Pulmonary artery endothelial cell (primary cell): ENCODE measurements at places on chromosomes 6 and 20.

DNA sequence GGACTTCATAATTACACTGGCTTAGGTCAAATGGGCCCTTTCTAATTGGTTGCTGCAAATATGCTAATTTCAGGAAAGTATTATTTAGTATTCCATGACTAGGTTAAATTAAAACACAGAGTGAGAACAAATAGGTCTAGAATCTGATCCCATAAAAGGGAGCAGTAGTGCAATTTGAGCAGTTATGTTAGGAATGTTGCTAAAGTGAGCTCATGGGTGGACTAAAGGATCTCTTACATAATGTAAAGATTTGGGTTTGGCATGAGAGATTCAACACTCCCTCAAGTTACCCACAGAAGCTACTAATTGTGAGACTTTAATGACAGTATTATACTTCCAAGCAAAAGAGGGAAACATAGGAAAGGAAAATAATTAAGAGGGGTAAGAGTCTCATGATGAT is 109.1 kb downstream of the C6orf58 start:
- DNase-seq: no peak

DNA sequence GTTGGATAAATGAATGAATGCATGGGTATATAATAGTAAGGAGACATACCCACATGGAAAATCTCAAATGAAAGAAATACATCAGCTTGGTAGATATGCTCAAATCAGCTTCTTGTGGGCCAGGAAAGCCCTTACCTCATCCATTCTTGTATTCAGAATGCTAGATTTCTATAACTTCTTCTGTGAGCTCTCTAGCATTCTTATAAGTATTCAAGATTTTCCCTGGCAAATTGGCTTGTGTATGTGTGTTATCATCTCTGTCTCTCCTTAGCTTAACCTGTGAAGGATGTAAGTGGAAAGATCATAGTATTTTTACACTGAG is 100.8 kb downstream of the OR2B2 start:
- DNase-seq: no peak

GRCh38 chr6:138086573-138087196 is 20.5 kb downstream of the PERP start:
- no peak for DNase-seq

DNA sequence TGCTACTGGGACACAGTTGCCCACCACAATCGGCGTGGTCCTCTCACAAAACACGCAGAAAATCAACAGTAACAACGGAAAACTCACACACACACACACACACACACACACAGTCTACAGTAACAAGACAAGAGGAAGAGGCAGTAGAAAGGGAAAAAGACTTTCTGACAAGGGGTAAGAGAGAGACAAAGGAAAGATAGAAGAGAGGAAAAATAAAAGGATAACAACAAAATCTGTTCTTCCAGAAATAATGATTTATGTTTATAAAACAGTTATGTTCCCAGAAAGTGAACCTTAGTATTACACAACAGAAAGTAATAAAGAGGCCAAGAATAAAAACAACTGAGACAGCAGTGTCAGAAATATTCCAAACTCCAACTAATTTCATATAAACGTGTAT is 2.9 kb downstream of the RANBP9 start:
- no peak for DNase-seq

DNA sequence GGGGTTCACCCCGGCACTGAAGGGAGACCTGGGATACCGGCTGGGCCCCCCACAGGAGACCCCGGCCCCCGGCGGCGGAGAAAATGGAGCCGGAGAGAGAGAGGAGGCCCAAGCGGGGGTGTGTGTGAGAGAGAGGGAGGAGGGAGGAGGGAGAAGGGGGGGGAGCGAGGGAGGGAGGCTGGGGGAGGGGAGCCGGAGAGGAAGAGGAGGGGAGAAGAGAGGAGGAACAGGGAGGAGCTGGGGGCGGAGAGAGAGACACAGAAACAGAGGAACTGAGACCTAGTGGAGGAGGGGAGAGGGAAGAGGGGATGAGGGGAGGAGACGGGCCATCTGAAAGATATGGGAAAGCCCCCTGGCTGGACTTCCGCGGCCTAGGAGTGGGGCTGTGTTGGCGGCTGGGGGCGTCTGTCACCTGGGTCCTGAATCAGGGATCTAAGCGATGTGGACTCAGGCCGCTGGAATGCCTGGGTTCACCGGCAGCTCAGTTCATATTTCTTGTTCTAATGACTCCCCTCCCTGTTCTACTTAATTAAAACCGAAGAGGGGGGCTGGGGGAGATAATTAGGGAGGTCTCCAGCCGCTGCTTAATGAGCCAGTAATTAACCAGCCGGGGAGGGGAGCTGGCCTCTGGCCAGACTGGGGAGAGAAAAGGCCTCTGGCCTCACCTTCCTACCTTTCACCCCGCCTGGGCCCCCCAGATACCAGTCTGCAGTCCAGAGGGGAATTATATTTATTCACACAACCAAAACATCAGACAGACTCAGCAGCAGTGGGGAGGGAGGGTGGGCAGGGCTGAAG is at the start of gene PBX2:
Gene PBX2 (minus strand): TSS at position 149 of the 798 bp plus-strand sequence. CDS start 287 bp downstream, outside the sequence.
- DNase-seq: peak; percentile 85

GRCh38 chr6:43812850-43813578 is 43.0 kb downstream of the VEGFA start:
- no peak for DNase-seq

GRCh38 chr6:114989279-114989964 is 646.6 kb upstream of the HS3ST5 start:
- no peak for DNase-seq

DNA sequence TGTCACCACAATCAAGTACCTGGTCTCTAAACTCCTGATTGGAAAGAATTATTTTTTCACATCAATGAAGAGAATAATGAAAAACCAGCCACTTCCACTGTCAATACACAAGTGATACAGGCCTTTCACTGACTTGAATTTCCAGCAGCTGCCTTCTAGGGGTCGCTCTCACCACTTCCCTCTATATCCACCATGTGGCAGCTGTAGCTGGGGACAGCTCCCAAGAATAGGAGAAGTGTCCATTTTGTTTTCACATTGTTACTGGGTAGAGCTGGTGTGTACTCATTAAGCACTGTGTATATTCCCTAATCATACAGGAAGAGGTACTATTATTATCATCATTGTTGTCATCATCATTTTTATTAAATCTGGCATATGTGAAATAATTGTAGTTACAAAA is 438.4 kb upstream of the SPTLC3 start:
- no peak for DNase-seq

DNA sequence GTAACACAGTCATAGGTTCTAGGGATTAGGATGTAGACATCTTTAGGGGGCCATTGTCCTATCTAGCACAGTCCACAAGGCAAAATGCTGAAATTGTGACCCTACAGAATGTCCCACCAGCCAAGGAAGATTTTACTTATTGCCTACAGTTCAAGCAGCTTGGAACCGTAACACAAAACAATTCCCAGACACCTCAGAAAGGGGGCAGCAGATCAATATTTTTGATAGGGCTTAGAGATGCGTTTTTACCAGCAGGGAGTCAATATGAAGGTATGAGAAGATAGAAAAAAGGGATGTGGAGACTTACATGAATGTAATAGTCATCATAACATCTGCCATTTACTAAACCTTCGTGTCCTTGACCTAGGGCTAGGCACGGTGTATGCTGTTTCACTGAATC is 81.0 kb downstream of the TMEM170B start:
- no peak for DNase-seq

DNA sequence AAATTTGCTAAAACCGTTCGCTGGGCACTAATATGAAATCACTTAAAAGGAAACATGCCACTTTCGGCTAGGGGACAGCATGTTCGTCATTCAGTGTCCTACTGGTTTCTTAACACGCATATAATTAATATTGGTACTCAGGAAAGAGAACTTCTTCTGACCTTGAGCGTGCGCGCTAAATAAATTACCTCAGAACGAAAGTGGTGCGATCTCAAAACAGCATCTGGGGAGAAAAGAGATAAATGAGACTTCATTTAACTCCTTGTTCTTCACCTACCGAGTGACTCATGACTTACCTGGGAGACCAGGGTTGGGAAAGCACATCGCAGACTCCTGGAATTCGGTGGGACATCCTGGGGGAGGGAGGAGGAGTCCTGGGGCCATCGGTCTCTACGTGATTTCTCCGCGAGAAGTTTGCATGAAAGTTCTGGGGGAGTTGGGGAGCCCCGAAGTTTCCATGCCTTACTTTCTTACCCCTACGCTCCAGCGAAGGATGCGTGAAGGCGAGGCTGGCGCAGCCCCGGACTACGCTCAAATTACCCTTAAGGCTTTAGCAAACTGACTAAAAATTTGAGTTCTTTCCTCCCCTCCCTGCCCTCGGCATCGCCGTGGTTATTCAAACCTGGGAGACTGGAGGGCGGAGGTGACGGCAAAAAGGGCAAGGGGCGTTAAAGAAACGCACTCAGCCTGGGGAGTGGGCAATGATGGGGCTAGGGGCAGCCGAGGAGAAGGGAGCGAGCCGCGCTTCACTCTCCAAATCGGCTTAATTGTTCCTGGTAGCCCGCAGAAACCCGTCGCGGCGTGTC is 1.1 kb upstream of the BEND6 start:
- DNase-seq: no peak

DNA sequence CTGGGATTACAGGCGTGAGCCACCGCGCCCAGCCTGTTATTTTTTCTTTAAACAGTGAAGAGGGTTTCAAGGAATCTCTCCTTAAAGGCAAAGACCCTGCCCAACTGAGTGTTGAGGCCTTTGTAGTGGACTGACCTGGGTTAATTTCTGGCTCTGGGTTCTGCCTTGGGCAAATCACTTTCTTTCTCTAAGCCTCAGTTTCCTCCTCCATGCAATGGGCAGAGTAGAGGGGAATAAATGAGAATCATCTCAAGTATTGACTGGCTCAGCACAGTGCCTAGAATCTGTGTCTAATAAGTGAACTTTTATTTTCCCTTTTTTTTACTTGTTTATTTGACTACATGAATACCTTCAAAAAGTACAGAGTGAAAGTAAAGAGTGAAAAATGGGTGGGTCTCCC is 31.0 kb upstream of the SLC9A8 start:
- DNase-seq: no peak

GRCh38 chr6:4644996-4645395 is 131.2 kb upstream of the CDYL start:
- DNase-seq: no peak

- no peak for DNase-seq
Observed at GRCh38 chr20:19253916-19254820, 41.7 kb downstream of the SLC24A3 start.

- no peak for DNase-seq
Observed at GRCh38 chr6:133236932-133237331, 4.2 kb upstream of the EYA4 start.

DNA sequence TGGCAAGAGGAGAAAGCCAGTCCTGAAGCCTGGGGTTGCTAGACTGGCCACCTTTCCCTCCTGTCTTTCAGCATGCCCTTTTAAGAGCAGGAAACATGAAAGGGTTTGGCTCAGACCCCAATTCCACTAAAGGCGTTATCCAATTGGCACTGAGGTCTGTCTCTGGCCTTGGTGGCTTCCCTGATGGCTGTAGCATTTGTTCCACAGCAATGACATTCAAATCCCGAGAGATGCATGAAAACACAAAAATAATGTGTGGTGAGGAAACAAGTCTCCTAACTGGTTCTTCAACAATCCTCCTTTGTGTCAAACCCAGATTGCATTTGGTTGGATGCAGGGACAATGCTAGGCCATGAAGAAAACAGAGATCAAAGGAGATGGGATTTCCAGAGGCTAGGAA is 56.5 kb upstream of the ADTRP start:
- DNase-seq: no peak

GRCh38 chr6:11810039-11810541 is 31.5 kb upstream of the ADTRP start:
- DNase-seq: no peak

GRCh38 chr20:6702144-6702543 is 65.3 kb upstream of the BMP2 start:
- peak; percentile 50 for DNase-seq

DNA sequence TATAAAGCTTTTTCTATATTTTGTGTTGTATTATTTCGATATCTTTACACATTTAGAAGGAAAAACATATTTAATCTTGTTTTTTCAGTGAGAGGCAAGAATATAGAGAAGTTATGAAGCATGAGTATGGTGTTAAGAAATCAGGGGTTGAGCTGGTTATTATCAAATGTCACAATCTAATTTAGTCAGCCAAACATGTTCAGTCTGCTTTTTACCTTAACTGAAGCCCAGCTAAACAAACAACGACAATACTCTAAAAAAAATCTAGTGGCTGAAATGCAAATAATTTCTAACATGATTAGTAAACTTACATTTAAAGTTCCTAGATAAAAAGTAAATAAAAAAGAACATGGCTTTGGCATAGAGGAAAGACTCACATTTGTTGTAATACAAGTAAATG is 433.8 kb upstream of the NRSN1 start:
- no peak for DNase-seq

- DNase-seq: no peak
Observed at GRCh38 chr20:52235129-52235528, 43.5 kb upstream of the ZFP64 start.

GRCh38 chr6:52994839-52995088 is 320 bp downstream of the GSTA4 start:
- no peak for DNase-seq

- no peak for DNase-seq
Observed at GRCh38 chr6:158772172-158772571, 47.0 kb downstream of the EZR start.

DNA sequence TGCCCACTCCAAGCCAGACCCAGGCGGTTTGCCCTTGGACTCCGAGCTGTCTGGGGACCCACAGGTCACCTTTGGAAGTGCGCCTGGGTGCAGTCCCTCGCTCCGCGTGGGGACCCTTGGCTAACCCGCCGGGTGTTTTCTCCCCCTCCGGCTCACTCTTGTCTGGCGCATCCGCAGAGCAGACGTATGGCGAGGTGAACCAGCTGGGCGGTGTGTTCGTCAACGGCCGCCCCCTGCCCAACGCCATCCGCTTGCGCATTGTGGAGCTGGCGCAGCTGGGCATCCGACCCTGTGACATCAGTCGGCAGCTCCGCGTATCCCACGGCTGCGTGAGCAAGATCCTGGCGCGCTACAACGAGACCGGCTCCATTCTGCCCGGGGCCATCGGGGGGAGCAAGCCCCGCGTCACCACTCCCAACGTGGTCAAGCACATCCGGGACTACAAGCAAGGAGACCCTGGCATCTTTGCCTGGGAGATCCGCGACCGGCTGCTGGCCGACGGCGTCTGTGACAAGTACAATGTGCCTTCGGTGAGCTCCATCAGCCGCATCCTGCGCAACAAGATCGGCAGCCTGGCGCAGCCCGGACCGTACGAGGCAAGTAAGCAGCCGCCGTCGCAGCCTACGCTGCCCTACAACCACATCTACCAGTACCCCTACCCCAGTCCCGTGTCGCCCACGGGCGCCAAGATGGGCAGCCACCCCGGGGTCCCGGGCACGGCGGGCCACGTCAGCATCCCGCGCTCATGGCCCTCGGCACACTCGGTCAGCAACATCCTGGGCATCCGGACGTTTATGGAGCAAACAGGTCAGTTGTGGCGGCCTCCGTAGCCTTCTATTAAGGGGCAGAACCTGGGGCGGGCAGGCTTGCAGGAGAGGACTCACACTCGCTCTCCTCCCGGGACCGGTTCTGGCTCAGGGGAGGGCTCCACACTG is 1.1 kb downstream of the PAX1 start:
- DNase-seq: no peak
